ENCODE measurements at places on chromosomes 2 and 18.

GRCh38 chr2:203873921-203874631 lies 6.5 kb downstream of the CTLA4 start:
- DNase-seq = no peak

- DNase-seq = no peak
These were observed 1642.6 kb upstream of the CELF4 start for GRCh38 chr18:39208190-39208589.

DNA sequence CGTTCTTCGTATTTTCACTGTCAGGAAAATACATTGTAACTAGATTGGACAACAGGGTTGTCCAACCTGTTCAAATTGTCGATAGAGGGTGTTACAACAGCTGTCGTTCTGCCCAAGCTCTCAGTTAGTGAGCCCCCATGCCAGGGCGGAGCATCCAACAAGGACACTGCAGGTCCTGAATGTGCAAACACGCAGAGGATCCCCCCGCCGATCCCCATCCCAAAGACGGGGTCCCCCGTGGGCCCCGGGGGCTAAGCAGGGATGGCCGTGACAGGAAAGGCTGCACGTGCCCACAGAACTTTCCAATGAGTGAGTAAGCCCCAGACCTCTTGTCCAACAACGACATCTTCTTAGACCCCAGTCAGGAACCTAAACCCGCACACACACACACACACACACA lies 140.8 kb downstream of the PXDN start:
- DNase-seq = no peak

- no peak for DNase-seq
These were observed 1.3 kb downstream of the SDC1 start for GRCh38 chr2:20223407-20224163.

DNA sequence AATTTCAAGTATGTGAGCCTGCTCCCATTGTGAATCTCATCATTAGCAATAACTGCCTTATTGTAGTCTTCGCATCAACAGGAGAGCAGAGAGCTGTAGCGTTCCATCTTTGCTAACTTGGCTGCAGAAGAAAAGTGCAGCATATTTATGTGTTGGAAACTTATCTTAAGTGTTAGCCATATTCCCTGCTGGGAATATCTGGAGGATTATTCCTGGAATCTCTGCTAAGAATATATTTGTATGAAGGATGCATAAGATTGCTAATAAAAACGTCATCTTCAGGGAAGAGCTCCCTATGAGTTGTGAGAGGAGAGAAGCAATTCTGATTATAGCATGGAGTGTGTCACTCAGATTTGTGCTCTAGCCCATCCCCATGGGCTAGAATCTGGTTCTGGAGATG lies 115.1 kb upstream of the REG3G start:
- DNase-seq = no peak

DNA sequence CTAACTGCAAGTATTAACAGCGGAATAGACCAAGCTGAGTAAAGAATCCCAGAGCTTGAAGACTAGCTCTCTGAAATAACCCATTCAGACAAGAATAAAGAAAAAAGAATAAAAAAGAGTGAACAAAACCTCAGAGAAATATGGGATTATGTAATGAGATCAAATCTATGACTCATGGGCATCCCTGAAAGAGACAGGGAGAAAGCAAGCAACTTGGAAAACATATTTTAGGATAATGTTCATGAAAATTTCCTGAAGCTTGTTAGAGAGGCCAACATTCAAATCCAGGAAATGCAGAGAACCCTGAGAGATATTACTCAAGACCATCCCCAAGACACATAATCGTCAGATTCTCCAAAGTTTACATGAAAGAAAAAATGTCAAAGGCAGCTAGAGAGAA lies 17.3 kb downstream of the PFN4 start:
- no peak for DNase-seq

Measured in brain pericyte (primary cell).